ENCODE measurements at places on chromosomes 6 and 20.

DNA sequence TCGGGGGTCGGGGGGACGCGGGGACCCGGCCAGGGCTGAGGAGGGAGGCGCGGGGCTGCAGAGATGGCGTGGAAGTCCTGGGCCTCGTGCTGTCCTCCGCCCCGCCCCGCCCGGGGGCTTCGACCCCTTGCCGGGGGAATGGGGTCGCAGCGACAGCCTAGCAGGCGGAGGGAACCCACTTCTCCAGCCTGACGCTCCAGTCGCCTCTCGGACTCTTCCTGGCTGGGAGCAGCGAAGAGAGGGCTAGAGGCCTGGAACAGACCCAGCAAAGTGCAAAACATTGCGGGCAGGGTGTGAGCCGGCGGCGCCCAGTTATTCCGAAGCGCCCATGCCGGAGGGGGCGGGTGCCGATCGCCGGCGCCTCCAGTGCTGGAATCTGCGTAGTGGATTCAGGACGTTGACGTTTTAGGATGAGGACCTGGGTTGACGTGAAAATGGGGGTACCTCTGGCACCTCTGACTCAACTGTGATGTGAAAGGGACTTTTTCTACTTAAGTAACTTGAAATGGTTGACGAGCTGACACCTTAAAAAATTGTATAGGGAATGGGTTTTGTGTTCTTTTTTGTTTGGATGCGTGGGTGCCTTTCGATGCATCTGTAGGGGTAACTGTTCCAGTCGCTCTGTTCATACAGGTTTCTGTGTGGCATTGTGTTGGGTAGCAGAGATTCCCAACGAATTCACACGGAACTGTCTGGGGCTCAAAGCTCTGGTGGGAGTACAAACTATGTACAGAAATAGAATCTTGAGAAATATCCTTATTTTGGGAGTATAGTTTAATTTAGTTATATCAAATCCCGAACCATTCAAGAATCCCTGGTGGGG lies 1.4 kb downstream of the SLC35F1 start:
- no peak for DNase-seq

- no peak for DNase-seq
These were observed 11.0 kb upstream of the ELOVL5 start for GRCh38 chr6:53359843-53360092.

DNA sequence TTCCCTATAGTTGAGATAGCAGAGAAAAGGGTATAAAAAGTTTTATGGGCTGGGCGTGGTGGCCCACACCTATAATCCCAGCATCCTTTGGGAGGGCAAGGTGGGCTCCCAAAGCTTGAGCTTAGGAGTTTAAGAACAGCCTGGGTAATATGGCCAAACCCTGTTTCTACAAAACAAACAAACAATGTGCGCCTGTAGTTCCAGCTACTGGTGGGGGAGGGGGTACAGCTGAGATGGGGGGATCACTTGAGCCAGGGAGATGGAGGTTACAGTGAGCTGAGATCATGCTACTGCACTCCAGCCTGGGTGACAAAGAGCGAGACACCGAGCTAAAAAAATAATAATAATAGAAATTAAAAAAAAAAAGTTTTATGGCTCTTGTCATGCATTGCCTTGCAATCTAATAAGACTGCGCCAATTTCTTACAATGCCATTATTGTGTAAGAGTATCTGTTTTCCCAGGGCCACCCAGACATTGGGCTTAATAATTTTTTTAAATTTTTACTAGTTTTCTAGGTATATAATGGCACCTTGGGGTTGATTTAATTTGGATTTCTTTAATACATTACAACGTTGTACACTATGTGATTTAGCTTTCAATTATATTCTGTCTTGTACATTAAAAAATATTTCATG lies 3.9 kb downstream of the ACSS2 start:
- no peak for DNase-seq

DNA sequence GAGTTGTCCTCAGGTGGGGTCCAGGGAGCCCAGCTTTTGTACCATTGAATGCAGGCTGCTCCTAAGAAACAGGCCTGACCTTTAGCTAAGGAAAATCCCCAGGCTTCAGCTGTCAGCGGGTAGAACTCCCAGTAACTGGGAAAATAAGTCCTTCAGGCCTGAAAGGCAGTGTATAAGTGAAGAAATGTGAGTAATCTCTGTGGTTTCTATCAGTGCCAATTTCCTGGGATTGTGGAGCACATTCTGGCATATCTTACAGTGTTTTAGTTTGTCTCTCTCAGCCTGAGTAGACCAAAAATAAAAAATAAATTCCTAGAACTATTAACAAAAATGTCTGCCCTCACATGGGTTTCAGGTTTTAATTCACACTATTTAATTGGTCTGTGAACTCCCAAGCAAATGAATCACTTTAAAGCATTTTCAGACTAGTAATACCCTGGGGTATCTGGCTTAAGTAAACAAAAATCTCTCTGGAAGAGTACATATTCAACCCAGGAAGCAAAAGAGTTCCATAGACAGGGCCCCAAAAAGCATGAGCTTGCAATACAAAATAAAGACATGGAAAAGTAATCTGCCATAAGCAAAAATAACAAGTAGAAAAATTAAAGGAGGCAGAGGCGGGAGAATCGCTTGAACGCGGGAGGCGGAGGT lies 566.2 kb upstream of the NOX3 start:
- DNase-seq = no peak

DNA sequence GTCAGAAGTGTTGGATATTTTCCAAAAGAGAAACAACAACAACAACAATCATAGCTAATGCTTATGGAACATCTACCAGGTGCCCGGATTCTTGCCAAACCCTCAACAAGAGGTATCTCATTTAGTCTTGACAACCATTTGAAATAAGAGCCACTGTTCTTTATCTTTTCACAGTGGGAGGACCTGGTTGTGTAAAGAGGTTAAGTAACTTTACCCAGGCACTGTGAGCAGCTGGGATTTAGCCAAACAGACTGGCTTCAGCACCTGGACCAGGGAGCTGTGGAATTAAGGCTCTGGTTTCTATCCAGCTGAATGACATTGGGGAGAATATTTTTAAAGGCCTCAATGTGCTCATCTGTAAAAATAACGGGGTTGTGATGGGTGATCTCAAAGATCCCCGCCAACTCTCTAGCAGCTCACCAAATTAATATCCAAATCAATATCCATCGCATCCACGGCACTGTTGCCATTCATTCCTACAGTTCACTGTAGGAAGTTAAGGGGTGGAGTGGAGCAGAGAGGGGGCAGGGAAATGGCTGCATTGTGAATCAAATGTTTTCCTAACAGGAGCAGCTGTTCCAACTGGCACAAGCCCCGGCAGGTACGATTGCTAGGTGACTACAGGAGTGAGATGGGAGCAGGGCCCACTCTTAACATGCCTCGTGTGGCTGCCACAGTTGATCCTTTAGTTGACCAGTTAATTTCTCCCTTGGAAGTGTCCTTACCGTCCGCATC lies 61.8 kb downstream of the GCNT2 start:
- DNase-seq = no peak

All from stimulated activated CD8-positive, alpha-beta memory T cell treated with anti-CD3 and anti-CD28 coated beads, Interleukin-2, amount 100 ng/mL, for 1 hour (primary cell).